ENCODE measurements at places on chromosomes 7 and 10.

GRCh38 chr7:128164061-128164954 is 76.8 kb upstream of the LEP start:
- no peak for DNase-seq

DNA sequence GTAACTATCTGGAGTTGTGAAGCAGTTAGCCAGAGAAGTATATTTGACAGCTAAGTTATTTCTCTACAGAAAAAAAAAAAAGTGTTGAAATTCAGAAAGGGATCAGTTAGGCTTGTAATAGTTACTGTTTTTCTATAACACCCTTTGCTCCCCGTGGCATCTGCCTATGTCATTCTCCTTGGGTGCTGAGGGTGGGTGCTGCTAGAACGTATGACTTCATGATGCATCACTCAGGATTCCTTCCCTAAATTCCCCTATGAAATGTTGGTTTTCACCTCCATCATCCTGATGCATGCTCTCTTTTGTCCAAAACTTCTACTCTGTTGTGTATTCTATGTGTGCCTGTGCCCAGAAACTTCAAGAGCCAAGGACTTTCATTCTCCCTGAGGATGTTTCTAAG is 536.4 kb downstream of the GRM8 start:
- DNase-seq = no peak

GRCh38 chr7:74581916-74582440 is 75.5 kb upstream of the GTF2I start:
- no peak for DNase-seq

DNA sequence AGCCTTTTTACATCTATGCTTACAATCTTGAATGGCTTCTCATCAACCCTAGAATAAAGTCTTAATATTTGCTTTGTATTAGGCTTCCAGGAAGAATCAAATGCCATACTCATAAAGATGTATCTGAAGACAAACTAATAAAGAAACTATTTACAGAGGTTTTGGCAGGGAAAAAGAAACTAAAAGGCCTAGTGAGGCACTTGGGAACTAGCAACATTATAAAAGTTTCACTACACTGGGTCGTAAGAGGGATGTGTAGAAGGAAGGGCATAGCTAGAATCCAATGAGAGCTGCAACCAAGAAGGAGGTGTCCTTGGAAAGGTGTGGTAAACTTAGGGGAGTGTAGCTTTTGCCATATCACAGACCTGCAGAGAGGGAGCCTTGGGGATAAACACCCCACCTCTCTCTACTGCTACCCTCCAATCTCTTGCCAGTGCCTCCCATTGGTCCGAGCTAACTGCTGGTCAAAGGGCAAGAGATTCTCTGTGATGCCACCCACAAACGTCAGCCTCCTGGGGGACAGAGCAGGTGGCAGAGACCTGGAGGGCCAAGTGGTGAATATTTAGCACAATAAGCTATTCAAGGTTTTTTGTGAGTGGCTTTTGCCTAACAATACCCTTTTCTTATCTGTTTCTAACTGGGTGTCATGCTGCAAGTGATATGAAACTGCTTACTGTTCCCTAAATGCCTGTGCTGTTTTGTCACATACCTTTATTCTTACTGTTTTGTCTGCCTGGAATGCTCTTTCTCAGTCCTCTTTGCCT is 60.7 kb downstream of the CPED1 start:
- DNase-seq = no peak

GRCh38 chr7:76372984-76373833 is 14.4 kb upstream of the YWHAG start:
- no peak for DNase-seq

DNA sequence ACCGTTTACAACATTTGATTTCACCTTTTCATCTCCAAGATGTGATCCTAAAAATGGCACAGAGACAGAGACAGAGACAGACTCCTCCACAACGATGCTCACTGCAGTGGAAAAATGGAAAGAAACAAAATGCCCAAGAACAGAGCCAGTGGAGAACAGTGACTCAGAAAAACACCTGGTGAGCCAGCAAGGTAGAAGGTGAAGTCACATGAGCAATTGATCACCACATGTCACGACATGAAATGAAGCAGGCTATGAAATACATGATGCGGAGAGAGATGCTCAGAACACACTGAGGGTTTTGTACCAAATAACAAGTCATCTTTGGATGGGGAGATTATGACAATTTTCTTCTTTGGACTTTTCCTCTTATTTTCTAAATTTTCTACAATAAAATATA is 3.5 kb downstream of the MSMB start:
- DNase-seq = no peak

- no peak for DNase-seq
Measured at GRCh38 chr7:35875292-35875691, 74.4 kb downstream of the SEPTIN7 start.

All from activated naive CD8-positive, alpha-beta T cell treated with anti-CD3 and anti-CD28 coated beads, Interleukin-2, amount 50 U/mL, for 16 hours (primary cell).